T-helper 22 cell (primary cell): ENCODE measurements at places on chromosomes 11 and 22.

DNA sequence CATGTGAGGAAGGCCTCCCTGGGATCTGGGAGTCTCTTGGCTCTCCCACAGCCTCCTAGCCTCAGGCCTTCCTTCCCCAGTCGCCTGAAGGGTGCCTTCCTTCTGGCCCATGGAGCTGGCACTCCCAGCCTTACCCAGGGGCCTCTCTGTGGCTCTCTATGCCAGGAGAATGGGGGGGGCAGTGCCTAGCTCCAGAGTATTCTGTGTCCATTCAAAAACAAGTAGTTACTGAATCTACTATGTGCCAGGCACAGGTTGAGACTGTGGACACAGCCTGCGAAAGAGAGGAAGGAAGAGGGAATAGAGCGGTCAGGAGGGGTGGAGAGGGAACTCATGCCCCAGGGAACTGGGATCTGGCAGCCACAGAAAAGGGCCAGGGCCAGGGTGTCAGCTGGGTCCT is 2.7 kb upstream of the PLA2G3 start:
- no peak for DNase-seq

DNA sequence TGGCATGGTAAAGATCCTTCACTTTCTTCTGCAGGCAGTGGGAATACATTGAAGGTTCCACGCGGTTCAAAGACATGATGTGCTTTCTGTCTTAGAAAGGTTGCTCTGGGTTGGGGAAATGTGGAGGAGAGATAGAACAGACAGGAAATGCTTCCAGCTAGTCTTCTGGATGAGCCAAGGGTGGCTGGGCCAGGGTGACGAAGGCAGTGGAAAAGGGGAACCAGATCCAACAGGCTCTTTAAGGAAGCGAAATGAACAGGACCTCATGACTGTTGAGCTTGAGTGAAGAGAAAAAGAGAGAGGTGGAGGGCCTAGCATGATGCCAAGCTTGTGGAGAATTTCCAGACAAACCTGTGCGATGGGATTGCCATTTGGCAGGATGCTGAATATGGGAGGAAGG is 56.4 kb upstream of the LMO1 start:
- no peak for DNase-seq

DNA sequence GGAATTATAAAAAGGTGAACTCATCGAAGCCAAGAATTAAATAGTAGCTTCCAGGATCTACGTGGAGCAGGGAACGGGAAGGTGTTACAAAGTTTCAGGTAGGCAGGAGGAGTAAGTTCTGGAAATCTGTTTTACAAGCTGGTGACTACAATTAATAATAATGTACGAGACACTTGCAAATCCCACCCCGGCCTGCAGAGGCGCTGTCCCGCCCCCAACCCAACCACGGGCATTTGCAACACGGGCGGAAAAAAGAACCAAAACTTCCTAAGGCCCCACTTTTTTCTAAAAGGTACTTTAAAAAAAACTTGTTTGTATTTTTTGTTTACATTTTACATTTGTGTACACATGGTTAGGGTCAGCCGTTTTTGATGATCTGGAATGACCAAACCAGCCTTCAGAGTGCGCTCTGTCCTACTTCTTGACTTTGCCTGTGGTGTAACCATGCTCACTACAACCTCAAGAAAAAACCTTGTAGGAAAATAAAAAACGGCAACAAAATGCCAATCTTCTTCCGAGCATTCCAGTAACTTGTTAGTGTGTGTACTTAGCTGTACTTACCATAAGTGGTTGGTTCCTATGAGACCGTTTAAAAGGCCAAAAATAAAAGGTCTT is 449.6 kb upstream of the B3GAT1 start:
- DNase-seq, result no peak

DNA sequence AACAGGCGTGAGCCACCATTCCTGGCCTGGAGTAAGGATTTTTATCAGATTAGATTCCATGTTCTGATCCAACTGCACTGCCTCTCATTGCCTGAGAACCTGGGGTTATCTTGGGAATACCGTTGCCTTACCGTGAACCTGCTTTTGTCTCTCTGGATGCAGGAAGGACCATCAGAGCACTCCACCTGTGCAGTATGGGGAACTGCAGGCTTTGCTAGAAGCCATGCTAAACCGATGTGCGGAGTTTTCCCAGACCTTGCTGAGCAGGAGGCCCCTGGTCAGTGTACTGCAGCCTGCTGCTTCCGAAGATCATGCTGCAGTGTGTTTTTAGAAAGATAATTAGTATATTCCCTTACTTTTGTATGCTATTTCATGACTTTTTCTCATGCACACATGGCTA is 43.6 kb downstream of the MEI1 start:
- no peak for DNase-seq

DNA sequence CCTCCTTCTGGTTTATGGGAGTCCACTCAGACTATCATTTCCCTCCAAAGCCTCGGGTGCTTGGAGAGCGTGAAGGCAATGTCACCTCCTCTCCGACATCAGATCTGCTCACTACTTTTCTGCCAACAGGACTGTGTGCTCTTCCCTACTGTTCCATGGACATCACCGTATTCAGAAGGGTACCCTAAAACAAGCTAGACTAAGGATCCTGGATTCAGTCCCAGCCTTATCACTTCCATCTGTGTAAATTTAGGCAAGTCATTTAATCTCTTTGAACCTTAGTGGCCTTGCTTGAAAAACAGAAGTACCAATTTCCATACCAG is 78.2 kb downstream of the KCNC1 start:
- DNase-seq, result no peak

DNA sequence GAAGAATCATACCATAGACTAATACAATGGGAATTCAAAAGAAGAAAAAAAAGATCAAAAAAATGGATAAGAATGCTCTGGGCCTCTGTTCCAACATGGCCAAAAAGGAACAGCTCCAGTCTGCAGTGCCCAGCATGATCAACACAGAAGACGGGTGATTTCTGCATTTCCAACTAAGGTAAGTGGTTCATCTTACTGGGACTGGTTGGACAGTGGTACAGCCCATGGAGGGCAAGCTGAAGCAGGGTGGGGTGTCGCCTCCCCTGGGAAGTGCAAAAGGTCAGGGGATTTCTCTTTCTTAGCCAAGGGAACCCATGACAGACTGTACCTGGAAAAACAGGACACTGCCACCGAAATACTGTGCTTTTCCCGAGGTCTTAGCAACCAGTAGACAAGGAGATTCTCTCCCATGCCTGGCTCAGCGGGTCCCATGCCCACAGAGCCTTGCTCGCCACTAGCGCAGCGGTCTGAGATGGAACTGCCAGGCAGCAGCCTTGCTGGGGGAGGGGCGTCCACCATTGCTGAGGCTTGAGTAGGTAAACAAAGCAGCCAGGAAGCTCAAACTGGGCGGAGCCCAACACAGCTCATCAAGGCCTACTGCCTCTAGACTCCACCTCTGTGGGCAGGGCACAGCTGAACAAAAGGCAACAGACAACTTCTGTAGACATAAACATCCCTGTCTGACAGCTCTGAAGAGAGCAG is 428.4 kb downstream of the MN1 start:
- DNase-seq, result no peak

GRCh38 chr22:48234011-48234410 is 1471.6 kb downstream of the TBC1D22A start:
- DNase-seq, result no peak

DNA sequence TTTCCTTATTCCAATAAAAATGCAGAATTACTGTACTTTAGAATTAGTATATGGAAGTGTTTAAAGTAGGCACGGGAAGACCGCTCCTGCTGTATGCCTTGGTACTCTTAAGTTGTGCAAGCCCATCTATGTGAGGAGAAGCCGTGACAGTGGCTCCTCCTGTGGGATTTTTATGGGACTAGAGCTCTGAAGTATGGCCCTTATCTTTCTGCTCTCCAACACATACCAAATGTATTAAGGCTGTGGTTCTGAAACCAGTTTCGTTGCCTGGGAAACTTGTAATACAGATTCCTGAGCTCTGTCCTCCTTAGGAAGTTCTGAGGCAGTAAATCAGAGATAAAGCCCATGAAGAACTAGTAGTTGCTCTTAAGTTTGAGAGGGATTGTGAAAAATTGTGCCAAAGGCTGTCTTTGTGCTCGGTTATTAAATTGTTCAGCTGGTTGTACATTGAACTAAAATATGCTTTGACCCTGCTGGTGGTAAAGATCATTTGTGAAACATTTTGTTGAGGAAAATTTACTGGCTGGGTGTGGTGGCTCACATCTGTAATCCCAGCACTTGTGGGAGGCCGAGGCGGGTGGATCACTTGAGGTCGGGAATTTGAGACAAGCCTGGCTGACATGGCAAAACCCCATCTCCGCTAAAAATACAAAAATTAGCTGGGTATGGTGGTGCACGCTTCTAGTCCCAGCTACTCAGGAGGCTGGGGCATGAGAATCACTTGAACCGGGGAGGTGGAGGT is 29.3 kb downstream of the RTN3 start:
- DNase-seq, result no peak

DNA sequence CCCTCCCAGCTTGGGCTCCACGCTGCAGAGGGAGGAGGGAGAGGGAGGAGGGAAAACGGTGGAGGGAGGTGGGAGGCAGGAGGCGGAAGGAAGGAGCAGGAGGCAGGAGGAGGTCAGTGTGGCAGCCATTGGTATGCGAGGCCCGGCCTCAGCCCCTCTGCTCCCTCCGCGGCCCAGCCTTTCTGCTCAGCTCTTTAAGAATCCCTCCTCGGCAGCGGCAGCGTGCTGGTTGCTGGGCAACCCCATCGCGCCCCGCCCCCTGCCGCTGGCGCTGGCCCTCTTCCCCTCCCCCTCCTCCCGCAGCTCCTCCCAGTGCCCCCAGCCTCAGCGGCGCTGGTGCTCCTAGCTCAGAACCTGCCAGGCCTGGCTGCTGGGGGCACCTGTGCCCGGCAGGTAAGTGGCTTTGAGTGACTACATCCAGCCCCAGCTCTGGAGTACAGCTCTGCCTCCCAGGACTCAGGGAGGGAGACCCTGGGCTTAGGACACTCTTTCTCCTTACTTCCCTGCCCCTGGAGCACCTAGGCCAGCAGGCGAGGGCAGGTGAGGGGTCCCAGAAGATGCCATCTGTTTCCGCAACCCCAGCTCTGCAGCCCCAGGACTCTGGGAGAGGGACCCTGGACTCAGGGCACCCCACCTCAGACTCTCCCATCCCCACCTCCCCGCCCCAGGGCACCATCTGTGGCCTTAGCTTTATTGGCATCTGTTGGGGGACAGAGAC is 7.2 kb upstream of the FLRT1 start:
- DNase-seq, result no peak
